ENCODE measurements at places on chromosomes 16 and 17. TPM values are rescaled to one million over a fixed set of nuclear protein-coding genes. Genes with fewer than 3 reads are reported as not detected.

The MYH2 gene
- not detected for total RNA-seq

The KAT2A gene
- total RNA-seq: 69.6 TPM

The C1QL1 gene
- total RNA-seq: not detected

The CES5A gene
- not detected for total RNA-seq

The SPDYE4 gene
- total RNA-seq: not detected

The MYL4 gene
- total RNA-seq: not detected

Data from activated naive CD4-positive, alpha-beta T cell treated with anti-CD3 and anti-CD28 coated beads, Interleukin-2, amount 50 U/mL, for 72 hours (primary cell).